A549 treated with RU486 at 1 μM for 4 hours (cell line): ENCODE measurements at places on chromosomes 5 and 9. TPM values are rescaled to one million over a fixed set of nuclear protein-coding genes. Genes with fewer than 3 reads are reported as not detected.

NUTM2G gene
- not detected in 5 replicates for total RNA-seq

ZNF474 gene
- total RNA-seq: 0.15 to 0.32 TPM (median 0.21 TPM) in 5 replicates

SSNA1 gene
- total RNA-seq: 103 to 153 TPM (median 139 TPM) in 5 replicates

NUDT2 gene
- total RNA-seq: 23.1 to 24.6 TPM (median 24.4 TPM) in 5 replicates

ZNF367 gene
- 3.3 to 7.3 TPM (median 6.4 TPM) in 5 replicates for total RNA-seq

OMD gene
- total RNA-seq: not detected in 5 replicates

MTMR12 gene
- total RNA-seq: 10.8 to 17.7 TPM (median 15.8 TPM) in 5 replicates

NPR3 gene
- total RNA-seq: 14.8 to 22.0 TPM (median 20.2 TPM) in 5 replicates

SLC6A7 gene
- 0.03 TPM in 3 of 5 replicates, not detected in the others for total RNA-seq

CYSTM1 gene
- total RNA-seq: 151 to 227 TPM (median 171 TPM) in 5 replicates

PCDHGA1 gene
- total RNA-seq: 0.31 to 0.42 TPM (median 0.35 TPM) in 5 replicates

GLRA1 gene
- total RNA-seq: not detected in 5 replicates

KLHL9 gene
- 9.0 to 18.8 TPM (median 17.2 TPM) in 5 replicates for total RNA-seq

SKP1 gene
- total RNA-seq: 573 to 822 TPM (median 615 TPM) in 5 replicates

ARID3C gene
- total RNA-seq: 0.07 to 0.17 TPM (median 0.13 TPM) in 3 of 5 replicates, not detected in the others

PKN3 gene
- total RNA-seq: 11.0 to 16.7 TPM (median 14.9 TPM) in 5 replicates

PFN3 gene
- not detected in 5 replicates for total RNA-seq

FOXD4L6 gene
- 0.11 TPM in 1 of 5 replicates, not detected in the others for total RNA-seq

IL5 gene
- not detected in 5 replicates for total RNA-seq

NFIB gene
- total RNA-seq: 8.2 to 12.3 TPM (median 10.4 TPM) in 5 replicates

BHMT gene
- total RNA-seq: 0.05 TPM in 1 of 5 replicates, not detected in the others

CER1 gene
- total RNA-seq: not detected in 5 replicates

PCDHGA4 gene
- 0.06 to 0.19 TPM (median 0.09 TPM) in 5 replicates for total RNA-seq

DAPK1 gene
- 9.7 to 17.2 TPM (median 16.8 TPM) in 5 replicates for total RNA-seq

CARD19 gene
- total RNA-seq: 47.7 to 65.7 TPM (median 63.9 TPM) in 5 replicates

BTNL9 gene
- 0.57 to 1.3 TPM (median 0.74 TPM) in 5 replicates for total RNA-seq

SCAI gene
- 1.4 to 2.1 TPM (median 1.6 TPM) in 5 replicates for total RNA-seq

PHF19 gene
- 87.6 to 137 TPM (median 117 TPM) in 5 replicates for total RNA-seq

CCIN gene
- total RNA-seq: not detected in 5 replicates

SMIM33 gene
- total RNA-seq: not detected in 5 replicates

SPAAR gene
- total RNA-seq: not detected in 5 replicates

FBP1 gene
- total RNA-seq: not detected in 5 replicates

HSPB3 gene
- total RNA-seq: not detected in 5 replicates
